ENCODE measurements at places on chromosomes 7 and 10. TPM values are rescaled to one million over a fixed set of nuclear protein-coding genes. Genes with fewer than 3 reads are reported as not detected.

TRIP6 gene
- total RNA-seq, result 103 TPM

TMEM196 gene
- total RNA-seq, result 1.5 TPM

CLCN1 gene
- not detected for total RNA-seq

BAZ1B gene
- 32.3 TPM for total RNA-seq

TMEM270 gene
- not detected for total RNA-seq

ENKUR gene
- not detected for total RNA-seq

MGAM2 gene
- not detected for total RNA-seq

LBX1 gene
- total RNA-seq, result under 0.01 TPM

TNS3 gene
- total RNA-seq, result 59.6 TPM

ENO4 gene
- total RNA-seq, result 0.17 TPM

FAM25C gene
- total RNA-seq, result not detected

Data from pericardium fibroblast (primary cell).